Activated CD4-positive, alpha-beta T cell treated with anti-CD3 and anti-CD28 coated beads, Interleukin-10, Interleukin-2, amounts not matched to agents 100 ng/mL and 50 ng/mL, durations not matched to agents 16 hours and 8 hours (primary cell): ENCODE measurements at places on chromosomes 5 and 9.
A peak's percentile ranks its signal among the peaks of the same experiment; 100 is the strongest.

DNA sequence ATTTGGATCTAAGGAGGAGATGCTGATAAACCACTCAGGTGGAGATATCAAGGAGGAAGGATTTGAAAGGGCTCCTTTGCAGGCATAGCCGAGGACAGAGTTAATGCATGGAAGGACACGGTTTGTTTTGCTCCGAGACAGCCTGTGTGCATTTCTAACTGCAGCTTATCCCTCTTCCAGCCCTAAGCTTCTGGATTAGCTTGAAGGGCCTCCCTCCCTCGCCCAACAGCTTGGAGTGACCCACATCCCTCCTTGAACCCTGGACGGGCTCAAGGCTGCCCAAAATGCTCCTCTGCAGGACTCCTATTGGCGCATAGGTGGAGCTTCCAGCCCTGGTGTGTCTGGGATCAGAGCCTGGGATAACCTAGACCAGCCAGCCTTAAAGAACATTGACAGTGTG lies 66.7 kb downstream of the PPARGC1B start:
- DNase-seq = no peak

DNA sequence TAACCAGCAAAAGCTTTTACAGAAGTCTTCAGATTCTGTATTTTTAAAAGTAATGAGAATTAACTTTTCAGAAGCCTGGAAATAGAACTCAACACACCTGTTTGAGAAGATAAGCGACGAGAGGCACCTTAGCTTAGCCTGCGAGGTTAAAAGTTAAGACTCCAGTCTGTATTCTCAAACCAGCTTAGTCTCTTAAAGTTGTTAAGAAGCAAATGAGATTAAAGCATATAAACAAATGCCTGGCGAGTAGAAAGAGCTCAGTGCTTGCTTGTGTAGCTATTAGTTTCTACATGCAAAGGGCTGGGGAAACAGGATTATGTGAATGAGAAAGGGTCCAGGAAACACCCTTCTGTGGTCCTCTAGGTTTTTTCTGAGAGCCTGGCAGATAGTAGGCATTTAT lies 51.7 kb downstream of the MTAP start:
- no peak for DNase-seq

GRCh38 chr9:2299843-2300205 lies 284.7 kb downstream of the SMARCA2 start:
- no peak for DNase-seq

- no peak for DNase-seq
Measured at GRCh38 chr9:98708103-98708932, 417 bp downstream of the GABBR2 start.

- DNase-seq = no peak
Measured at GRCh38 chr9:135075234-135076142, 12.0 kb upstream of the OLFM1 start.

DNA sequence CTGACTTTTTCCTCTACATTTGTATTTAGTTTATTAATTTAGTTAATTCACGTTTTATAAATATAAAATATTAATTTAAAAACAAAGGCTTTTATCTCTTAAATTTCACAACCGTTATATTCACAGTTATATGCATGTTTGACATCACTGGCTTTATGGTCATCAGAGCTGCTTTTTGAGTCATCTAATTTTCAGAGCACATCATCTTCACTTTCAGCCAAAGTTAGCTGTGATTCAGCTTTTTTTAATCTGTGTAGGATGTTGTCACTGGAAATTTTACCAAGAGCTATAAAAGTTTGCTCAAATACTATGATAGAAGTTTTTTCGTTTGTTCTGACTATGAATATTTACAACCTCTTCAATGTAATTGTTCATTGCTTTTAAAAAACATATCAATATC lies 12.4 kb downstream of the CDC37L1 start:
- peak; percentile 43 for DNase-seq

DNA sequence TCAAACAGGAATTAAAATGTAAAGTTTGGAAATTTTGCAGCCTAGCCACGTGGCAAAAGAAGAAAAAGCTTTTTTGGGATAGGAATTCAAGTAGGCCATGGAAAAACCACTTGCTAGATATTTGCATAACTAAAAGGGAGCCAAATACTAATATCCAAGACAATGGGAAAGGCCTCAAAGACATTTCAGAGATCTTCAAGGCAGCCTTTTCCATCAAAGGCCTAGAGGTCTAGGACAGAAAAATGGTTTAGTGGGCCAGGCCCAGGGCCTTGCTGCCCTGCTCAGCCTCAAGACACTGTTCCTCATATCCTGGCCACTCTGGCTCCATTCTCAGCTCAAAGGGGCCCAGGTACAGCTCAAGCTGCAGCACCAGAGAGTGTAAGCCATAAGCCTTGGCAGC lies 265.9 kb upstream of the RPS23 start:
- DNase-seq = no peak

DNA sequence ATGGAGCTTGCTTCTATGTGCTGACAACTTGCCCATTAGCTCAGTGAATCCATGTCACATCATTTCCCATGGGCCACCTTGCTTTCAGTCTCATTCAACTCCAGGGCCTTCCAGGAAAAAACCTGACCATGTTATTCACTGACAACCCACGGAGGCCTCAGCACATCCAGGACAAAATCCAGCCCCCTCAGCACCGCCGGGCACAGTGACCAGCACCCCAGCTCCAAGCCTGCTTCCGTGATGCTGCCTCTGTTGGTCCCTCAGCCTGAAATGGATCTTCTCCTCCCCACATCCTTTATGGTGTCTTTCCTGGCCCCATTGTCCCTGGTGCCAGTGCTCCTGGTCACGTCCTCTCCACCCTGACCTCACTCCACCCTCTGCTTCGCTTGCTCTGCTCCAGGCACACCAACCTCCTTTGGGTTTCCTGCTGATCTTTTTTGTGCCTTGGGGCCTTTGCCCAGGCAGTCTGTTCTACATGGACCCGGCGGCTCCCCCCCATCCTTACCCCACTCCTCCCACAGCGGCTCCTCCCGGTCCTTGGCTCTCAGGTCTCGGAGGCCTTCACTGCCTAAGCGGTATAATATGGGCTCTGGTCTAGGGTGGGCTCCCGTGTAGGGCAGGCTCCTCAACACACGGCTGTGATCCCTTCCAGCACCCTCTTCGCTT lies 25.0 kb downstream of the ANKS6 start:
- no peak for DNase-seq

DNA sequence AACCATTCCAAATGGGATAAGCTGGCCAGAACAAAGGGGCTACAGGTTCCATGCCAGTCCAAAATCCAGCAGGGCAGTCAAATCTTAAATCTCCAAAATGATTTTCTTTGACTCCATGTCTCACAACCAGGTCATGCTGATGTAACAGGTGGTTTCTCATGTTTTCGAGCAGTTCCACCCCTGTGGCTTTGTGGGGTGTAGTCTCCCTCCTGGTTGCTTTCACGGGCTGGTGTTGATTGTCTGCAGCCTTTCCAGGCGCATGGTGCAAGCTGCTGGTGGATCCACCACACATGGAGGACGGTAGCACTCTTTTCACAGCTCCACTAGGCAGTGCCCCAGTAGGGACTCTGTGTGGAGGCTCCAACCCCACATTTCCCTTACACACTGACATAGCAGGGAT lies 425.5 kb upstream of the FTMT start:
- no peak for DNase-seq

DNA sequence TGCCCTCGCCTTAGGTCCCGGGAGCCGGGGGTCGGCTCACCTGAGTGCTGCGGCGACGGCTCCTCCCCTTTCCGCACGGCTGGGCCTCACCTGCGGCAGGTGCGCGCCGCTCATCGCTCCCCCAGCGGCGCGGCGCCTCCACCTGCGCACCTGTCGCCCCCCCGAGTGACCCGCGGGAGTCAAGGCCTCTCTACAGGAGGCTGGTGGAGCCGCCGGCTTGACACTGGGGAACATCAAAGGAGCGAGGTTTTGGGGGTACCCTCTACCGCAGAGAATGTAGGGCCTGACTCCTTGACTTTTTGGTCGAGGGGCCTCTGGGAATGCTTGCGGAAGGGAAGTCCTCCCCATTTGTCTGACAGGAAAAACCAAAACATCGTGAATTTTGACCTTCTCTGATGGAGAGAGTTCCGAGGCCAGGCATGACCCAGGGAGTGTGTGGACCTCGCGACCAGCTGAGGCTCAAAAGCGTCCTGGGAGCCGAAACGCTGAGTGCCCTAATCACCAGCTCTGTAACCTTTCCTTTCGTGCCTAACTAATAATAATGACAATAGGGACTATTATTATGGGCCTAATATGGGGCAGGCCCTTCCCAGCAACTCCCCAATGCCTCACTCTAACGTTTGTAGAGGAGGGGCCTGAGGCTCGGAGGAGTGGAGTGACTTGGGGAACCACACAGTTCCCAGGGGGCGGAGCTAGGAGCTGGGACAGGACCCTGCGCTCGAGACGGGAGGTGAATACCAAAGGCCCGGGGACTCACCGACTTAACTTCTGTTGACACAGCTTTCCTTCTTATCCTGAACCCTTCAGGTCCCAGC lies 714 bp upstream of the IER5L start:
- DNase-seq = no peak

GRCh38 chr9:83384214-83384613 lies 154.0 kb downstream of the FRMD3 start:
- no peak for DNase-seq

DNA sequence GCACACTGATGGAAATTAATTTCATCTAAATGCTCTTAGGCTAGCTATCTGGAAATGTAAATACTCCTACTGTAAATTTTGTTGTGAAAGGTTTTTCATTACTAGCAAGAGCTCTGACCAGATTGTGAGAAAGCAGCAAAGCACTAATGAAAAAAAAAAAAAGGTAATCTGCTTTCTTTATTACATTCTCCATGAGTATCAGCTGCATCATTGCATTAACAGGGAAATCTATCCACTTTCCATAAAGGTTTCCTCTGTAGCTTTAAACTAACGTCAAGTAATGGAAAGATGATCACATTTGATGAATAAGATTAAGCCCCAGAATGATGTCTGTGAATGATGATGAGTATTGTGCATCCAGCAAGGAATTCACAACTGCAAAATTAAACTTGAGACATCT lies 790.6 kb upstream of the TYRP1 start:
- no peak for DNase-seq

DNA sequence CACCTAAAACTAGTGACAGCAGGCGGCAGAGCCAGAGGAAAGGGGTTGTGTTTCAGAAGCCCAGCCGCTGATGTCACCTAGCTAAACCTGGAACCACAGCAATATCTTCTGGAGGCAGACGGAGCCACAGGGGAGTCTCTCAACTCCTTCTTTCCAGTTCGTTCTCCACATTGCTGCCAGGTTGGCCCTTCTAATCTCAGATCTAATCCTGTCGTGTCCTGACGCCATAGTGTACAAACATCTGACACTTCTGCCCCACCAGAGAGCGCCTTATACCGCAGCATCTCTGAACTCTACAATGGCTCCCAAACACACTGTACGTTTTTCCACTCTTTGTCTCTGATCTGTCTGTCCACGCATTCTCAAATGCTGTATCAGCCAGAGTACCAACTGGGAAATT lies 240.0 kb downstream of the SMARCA2 start:
- no peak for DNase-seq

GRCh38 chr5:90398726-90399125 lies 10.8 kb downstream of the CETN3 start:
- no peak for DNase-seq

DNA sequence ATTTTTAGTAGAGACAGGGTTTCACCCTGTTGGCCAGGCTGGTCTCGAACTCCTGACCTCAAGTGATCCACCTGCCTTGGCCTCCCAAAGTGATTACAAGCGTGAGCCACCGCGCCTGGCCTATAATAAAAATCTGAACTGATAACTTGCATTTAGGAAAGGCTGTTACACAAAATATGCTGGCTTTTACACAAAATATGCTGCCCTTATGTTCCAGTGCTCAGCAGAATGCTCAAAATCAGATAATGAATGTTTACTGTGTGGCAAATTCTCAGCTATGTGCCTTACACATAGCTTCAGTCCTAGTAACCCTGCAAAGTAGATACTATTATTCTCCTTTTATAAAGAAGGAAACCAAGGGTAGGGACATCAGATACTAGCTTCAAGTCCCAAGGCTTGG lies 141.3 kb upstream of the MSX2 start:
- no peak for DNase-seq

DNA sequence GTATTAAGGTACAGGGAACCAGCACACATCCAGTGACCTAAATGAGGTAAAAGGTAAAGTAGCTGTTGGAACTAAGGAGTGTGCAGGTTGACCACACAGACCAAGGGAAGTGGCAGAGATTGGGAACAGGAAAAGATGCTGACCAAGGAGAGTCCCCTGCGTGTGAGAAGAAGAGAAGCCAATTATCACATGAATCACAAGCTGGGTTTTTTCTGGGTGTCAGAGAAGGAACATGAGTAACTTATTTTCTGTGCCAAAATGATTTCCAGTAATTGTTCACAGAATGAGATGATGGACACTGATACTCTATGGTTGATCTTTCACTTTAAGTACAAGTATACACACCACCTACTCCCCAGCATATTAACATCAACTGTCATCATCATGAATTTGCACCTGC lies 130.7 kb upstream of the ACO1 start:
- DNase-seq = no peak

- DNase-seq = no peak
Measured at GRCh38 chr9:445033-445432, 230.4 kb downstream of the DOCK8 start.

GRCh38 chr9:99056886-99057664 lies 47.8 kb upstream of the TGFBR1 start:
- peak; percentile 84 for DNase-seq
